Ovary (tissue), 10 donors: ENCODE measurements at places on chromosomes 5 and 9.

DNA sequence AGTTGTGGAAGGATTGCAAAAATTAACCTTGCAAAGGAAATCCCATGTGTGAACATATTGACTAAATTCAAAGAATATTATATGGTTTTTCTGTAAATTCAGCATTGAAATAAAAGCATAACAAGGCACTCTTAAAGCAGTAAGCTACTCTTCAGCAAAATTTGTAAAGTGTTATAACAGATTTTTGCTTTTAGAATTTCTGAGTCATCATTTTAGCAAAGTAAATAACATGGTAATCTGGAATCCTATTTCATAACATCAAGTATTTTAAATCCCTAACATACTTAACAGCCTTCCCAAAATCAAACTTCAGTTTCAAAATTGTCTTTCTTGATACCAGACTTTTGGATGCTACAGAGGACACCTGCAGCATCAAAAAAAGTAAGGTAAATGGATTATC is 436.0 kb upstream of the CDH9 start:
- DNase-seq: no peak

GRCh38 chr5:173920866-173921555 is 32.9 kb downstream of the CPEB4 start:
- no peak for DNase-seq

DNA sequence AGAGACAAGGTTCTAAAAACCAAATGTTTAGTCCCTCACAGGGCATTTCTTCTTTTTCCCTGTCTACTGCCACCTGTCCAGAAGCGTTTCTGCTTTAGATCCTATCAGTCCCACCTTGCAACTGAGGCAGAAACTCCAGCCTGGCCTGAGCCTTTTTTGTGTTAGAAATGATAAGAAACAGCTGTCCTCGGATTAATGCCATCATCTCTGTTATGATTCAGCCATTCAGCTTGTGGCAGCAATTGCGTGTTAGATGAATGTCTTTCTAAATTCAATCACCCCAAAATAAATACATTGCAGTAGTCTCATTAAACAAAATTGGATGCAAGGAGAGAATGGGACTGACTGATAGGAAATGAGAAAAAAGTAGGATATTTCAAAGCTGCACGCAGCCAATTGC is 28.3 kb upstream of the FRMPD1 start:
- DNase-seq: no peak

- no peak for DNase-seq
These were observed 14.1 kb downstream of the TMEM38B start for GRCh38 chr9:105708405-105708804.

DNA sequence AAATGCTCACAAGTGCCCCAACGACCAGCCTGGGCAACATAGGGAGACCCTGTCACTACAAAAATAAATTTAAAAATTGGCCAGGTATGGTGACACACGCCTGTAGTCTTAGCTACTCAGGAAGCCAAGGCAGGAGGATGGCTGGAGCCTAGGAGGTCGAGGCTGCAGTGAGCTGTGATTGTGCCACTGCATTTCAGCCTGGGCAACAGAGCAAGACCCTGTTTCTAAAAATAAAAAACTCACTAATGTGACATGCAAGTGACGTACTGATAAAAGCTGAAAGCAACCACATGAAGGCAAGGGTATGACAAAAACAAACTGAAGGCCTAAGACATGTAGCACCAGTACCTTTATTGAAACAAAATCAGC is 81.1 kb downstream of the TLE1 start:
- no peak for DNase-seq

- DNase-seq: no peak
These were observed 27.6 kb downstream of the DAP start for GRCh38 chr5:10733426-10733825.

GRCh38 chr5:109455598-109456096 is 45.9 kb upstream of the PJA2 start:
- DNase-seq: peak; percentile 18

GRCh38 chr9:114049441-114050225 is 28.5 kb downstream of the AMBP start:
- DNase-seq: peak; percentile 5

GRCh38 chr9:130078547-130078946 is 24.8 kb downstream of the GPR107 start:
- DNase-seq: no peak

DNA sequence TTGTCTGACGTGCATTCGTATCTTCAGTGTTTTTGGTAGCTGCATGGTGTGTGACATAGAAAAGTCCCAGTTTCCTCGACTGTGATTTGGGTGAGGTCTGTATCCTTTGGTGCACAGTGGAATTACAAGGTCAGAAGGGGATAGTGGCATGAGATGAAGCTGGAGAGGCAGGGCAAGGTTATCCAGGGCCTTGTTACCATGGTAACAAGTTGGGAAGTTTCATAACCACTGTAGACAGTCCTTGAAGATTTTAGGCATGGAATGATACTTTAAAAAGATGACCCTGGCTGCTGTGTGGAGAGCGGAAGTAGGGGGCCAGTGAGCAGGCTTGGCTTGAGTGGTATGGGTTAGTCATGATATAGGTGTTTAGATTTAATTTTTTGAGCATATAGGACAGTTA is 11.9 kb downstream of the EHMT1 start:
- no peak for DNase-seq

DNA sequence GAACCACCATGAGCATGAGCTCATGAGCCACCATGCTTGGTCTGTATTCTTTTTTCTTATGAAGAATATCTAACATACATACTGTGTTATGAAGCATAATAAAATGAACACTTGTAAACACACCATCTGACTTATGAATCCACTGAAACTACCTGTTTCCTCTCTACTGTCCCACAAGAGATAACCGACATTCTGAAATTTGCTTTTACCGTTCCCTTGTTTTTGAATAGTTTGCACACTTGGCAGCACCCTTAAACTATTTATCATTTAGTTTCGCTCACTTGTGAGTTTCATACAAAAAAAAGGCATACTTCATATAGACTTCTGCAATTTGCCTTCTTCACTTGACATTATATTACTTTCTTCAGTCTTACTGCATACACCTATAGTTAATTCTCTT is 8.9 kb downstream of the LARS1 start:
- DNase-seq: no peak

DNA sequence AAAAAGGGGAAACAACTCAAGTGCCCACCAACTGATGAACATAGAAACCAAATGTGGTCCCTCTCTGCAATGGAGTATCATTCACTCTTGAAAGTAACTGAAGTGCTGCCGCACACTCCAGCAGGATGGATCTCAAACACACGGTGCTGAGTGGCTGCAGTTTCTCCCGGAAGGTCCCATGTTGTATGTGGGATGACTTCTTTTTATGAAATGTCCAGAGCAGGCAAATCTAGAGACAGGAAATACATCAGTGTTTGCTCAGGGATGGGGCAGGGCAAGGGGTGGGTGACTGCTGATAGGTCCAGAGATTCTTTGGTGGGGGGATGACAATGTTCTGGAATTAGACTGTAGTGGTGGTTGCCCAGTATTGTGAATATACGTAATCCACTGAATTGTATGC is 89.9 kb upstream of the ADAMTS2 start:
- no peak for DNase-seq

DNA sequence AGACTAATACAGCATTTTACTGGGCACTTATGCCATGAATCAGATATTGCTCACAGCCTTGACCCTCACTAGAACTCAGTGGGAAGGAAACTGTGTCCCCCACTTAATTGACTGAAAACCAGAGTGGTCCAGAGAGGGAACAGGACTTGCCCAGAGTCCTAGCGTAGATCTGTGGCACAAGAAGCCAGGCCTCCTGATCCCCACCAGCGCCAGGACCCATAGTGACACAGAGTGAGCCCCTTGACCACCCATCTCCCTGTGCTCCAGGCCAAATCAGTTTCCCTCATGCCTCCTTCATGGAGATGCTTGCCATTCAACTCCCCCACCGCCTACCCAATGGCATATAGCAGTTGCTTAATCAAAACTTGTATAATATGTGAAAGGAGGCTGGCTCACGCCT is 8.3 kb downstream of the KIF12 start:
- DNase-seq: no peak

- no peak for DNase-seq
These were observed 582.6 kb downstream of the NR2F1-AS1 start for GRCh38 chr5:92998456-92998855.

DNA sequence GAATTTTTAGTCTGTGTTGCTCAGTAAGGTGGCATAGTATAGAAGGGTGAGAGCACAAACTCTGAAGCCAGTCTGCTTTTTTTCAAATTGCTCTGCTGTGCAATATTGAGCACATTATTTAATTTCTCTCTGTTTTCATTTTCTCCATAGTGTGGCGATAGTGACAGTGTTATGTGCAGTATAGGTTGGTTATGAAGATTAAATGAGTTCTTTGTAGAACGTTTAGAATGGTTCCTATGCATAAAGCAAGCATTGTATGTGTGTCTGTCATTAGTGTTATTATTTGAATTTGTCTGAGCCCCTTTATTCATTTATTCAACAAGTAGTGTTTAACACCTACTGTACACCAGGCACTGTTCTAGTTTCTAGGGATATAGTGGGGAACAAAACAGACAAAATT is 9.2 kb downstream of the PRR16 start:
- DNase-seq: no peak
